WERI-Rb-1 (cell line): ENCODE measurements at places on chromosomes 11 and 22.

- DNase-seq: no peak
Measured at GRCh38 chr11:1177020-1177770, 19.4 kb downstream of the MUC5AC start.

DNA sequence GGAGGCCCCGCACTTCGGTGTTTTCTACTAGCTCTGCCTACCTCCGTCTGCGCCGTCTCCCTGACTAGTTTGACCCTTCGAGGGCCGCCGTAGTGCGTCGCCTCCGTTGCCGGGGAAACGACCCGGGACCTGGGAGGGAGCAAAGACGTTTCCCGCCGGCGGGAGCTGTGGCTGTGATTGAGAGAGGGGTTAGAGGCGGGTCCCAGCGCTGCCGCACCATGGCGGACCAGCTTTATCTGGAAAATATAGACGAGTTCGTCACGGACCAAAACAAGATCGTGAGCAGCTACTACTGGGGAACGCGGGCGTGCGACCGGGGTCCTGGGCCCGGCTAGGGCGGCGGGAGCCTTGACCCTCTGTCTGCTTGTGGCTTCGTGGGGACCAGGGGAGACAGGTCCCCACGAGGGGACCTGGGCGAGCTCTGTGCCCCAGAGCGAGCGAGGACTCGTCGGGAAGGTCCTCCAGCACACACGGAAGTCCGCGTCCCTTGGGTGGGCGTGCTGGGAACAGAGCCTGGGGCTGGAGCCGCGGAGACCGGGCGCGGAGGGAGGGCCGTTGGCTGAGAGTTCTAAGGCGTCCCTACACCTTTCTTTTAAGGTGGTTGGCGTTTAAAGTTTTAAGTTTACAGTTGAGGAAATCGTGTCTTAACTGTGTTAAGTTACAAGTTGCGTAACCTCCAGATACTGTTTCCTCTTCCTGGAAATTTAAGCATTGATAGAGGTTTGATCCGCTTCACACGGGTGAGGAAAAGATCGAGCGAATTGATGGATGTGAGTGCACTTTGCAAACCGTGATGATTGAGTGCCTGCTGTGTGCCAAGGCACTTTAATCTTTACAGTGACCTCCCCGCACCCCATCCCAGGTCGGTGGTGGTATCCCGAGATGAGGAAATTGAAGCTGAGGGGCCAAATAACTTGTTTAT is at the start of gene POLD3:
Gene POLD3, plus strand, starts transcription at position 142 of the 922 bp plus-strand sequence. Its CDS starts 77 bp downstream, at position 219.
- peak; percentile 96 for DNase-seq

DNA sequence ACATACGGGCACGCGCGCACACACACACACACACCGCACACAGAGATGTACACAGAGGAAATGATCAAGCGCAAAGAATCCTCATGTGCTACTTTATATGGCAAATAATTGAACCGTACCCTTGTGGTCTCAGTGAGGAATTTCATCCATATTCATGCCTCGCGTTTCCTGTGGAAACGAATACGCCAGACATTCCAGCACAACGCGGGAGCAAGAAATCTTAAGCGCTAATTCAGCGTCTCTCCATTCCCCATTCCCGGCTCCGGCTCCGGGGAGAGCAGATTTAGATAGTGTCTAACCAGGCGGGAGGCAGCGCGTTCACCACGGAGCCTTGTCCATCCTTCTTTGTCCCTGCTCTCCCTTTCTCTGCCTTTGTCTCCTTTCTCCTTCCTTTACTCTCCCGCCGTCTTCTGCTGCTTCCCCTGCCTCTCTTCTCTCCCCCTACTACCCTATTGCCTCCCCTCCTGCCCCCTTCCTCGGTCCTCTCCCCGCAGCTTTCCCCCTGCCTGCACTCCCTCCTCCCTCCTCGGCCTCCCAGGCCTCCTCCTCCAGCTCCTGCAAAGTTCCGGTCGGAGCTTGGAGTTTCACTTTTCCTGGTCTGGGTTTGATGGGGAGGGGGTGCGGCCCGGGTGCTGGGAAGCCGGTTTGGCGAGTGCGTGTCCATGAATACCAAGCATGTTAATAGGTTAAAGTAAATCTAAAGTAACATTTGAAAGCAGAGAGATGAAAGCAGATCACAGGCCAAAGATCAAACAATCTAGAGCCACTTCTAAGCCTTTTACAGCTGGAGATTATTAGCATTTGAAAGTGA is 579.3 kb downstream of the BUD13 start:
- DNase-seq: peak; percentile 46

DNA sequence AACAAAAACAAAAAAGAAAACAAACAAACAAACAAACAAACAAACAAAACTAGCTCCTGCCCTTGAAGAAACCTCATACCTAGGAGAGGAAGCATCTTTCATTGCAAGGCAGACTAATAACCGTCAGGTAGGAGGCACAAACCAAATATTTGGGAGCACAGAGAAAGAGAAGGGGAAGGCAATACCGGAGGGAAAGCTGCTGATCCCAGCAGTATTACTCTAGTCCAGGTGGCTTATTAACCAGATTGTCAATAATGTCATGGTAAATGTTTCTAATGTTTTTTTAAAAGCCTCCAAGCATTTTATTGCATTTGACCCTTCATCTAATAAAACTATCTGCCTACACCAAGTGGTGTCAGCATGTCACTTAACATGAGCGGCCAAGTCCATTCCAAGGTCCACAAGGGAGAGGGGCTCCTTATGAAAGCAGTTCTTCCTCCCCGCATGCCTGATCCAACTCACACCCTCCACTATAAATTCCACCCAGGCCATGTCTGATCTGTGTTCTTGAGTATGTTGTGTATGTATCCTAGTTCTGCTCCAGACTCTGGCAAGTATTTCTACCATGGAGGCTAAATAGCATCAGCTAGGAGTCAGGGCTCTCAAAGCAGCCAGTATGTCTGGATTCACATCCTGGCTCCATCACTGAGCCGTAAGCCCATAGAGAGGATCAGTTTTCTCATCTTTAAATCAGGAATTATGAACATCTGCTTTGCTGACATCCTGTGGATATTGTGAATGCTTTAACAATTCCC is 208.1 kb upstream of the TENM4 start:
- no peak for DNase-seq

- no peak for DNase-seq
Measured at GRCh38 chr11:8503910-8504364, 90.1 kb downstream of the STK33 start.

- DNase-seq: no peak
Measured at GRCh38 chr11:7383406-7383805, 101.9 kb upstream of the OLFML1 start.

DNA sequence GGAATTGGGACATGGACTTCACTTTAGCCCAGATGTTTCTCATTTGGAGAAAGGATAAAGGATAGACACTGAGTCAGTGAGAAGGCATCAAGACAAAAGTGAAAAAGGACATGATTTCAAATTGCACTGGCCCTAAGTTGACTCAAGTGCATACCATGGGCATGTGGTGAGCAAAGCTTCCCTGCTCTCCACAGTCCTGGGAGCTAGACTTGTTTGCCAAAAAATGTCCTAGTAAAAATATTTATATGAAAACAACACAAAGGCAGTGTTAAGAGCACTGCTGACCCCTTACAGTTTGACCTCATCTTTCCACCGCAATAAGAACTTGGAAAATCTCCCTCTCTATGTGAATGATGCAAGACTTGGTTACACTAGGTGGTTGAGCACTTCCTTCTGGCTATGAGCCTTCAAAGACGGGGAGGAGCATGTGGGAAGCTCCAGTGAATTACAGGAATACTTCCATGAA is 46.5 kb upstream of the FIBIN start:
- no peak for DNase-seq

- peak; percentile 44 for DNase-seq
Measured at GRCh38 chr11:42524534-42525227, 787.1 kb upstream of the API5 start.

DNA sequence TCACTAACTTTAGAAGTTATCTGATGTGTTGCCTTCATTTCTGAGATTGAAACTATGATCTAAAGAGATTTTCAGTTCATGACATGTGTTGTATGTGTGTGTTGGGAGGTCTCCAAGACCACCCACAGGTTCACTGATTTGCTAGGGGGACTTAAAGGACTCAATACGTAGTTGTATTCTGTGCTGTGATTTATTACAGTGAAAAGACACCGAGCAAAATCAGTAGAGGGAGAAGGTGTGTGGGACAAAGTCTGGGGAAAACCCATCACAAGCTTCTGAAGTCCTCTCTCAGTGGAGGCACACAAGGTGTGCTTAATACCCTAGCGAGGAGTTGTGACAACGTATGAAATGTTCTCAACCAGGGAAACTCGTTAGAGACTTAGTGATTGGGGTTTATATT is 35.6 kb downstream of the RNF169 start:
- no peak for DNase-seq

- DNase-seq: peak; percentile 48
Measured at GRCh38 chr22:43889860-43890253, 2.0 kb downstream of the PNPLA5 start.

GRCh38 chr11:87454241-87454640 is 416.5 kb downstream of the TMEM135 start:
- DNase-seq: no peak

GRCh38 chr22:30742291-30743256 is 47.9 kb downstream of the OSBP2 start:
- DNase-seq: no peak

- DNase-seq: no peak
Measured at GRCh38 chr22:35089139-35089538, 23.2 kb downstream of the ISX start.

DNA sequence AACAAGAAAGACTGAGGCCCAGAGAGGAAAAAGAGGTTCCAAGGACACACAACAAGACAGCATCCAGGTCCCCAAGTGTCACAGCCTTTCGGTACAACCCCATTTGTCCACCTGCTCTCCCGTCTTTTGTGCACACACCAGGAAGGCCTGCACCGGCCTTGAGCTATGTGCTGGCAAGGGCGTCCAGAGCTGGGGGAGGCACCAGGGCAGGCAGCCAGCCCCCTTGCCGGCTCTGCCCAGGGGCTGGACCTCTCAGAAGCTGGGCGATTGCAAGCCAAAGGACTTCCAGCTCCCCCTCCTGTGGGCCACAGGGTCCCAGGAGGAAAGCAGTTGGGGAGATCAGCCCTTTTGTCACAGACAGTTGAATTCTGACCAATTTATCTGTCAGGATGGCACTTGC is 210.5 kb downstream of the MN1 start:
- no peak for DNase-seq

DNA sequence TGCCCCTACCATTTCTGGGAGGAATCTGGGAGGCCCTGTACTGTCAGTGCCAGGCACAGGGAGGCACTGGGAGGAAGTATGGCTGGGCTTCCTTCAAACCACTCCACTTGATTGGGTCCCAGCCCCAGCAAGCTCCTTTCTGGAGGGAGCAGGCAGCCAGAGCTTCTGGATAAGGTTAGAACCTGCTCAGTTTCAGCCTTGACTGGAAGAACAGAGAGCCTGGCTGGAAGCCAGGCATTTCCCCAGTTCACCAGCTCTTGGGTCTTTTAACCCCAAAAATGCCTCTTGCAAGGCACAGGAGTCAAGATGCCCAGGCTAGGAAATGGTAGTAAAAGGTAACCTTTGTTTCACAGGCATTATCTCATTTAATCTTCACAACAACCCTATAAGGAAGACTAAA is 9.0 kb upstream of the KCTD14 start:
- DNase-seq: no peak

- no peak for DNase-seq
Measured at GRCh38 chr11:18294862-18295261, 27.1 kb downstream of the HPS5 start.

DNA sequence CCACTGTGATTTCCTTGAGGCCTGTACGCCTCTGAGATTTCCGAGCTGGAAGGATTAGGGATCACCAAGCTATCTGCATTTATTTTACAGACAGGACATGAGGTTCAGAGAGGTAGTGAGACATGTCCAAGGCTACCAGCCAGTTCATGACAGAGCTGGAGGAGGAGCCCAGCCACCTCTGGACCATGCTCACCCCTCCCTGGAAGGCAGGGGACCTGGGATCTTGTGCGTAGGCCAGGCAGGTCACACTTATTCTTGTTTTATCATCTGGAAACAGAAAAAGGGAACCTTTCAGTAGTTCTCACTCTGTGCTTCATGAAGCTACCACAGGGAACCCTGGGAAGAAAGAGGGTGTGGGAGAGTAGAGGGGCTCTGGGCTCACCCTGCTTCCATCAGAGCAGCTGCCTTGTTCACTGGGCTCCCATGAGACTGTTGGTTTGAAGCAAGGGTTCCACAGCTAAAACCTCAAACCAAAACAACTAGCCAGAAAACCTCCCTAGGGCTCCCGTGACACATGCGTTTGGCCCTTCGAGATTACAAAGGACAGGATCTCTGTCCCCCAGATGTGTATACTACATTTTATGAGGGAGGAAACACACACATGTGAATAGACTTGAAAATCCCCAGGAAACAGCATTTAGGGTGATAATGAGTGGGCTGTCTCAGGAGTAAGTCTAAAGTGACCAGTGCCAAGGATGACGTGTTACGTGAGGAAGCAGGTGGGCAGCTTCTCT is 106.4 kb downstream of the DSCAML1 start:
- no peak for DNase-seq

- DNase-seq: no peak
Measured at GRCh38 chr11:34160049-34160721, 54.8 kb downstream of the NAT10 start.

GRCh38 chr11:47280860-47281259 is 10.9 kb downstream of the MADD start:
- DNase-seq: no peak

DNA sequence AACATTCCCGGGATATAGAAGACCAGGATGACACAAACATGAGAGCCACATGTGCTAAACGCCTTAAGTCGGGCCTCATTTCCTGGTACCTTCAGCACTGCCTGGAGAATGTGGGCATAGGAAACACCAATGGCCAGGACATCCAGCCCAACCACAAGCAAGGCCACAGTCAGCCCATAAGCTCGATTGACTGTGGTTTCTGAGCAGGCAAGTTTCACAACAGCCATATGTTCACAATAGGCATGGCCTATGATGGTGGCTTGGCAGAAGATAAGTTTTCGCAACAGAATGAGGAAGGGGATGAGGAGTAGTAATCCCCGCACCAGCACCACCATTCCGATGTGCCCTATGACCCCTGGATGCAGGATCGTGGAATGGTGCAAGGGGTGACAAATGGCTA is 26.9 kb upstream of the OR56A1 start:
- DNase-seq: no peak

DNA sequence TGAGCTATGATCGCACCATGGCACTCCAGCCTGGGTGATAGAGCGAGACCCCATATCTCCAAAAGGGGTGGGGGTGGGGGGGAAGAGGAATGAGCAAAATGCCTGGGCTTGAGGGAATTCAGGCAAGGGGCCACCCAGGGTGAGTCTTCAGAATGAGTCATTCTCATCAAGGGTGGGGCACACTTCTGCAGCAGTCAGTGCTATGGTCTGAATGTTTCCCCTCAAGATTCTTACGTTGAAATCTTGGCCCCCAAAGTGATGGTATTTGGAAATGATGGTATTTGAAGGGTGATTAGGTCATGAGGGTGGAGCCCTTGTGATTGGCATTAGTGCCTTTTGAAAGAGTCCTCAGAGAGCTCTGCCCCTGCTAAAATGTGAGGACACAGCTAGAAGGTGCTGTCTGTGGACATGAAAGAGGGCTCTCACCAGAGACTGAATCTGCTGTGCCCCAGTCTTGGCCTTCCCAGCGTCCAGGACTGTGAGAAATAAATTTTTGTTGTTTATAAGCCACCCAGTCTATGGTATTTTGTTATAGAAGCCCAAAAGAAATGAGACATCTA is 86.4 kb upstream of the THY1 start:
- DNase-seq: no peak
